AG10803 (cell line): ENCODE measurements at places on chromosomes 6 and 20.

DNA sequence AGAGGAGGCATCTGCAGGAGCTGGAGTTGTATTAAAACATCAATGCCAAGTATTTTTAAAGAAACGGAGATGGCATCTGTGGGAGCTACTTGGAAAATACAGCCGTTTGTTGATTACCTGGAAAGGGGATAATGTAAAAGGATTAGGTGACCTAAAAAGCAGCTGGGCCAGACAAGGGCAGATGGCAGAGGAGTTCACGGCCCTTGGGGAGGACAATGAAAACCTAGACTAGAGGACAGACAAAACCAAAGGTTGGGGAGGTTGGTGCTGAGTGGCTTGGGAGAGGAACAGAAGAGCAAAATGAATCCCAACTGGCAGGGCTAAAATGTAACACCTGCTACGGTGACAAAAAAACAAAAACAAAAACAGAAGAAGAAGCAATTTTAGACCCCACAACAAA is 260.5 kb upstream of the JARID2 start:
- DNase-seq, result no peak

DNA sequence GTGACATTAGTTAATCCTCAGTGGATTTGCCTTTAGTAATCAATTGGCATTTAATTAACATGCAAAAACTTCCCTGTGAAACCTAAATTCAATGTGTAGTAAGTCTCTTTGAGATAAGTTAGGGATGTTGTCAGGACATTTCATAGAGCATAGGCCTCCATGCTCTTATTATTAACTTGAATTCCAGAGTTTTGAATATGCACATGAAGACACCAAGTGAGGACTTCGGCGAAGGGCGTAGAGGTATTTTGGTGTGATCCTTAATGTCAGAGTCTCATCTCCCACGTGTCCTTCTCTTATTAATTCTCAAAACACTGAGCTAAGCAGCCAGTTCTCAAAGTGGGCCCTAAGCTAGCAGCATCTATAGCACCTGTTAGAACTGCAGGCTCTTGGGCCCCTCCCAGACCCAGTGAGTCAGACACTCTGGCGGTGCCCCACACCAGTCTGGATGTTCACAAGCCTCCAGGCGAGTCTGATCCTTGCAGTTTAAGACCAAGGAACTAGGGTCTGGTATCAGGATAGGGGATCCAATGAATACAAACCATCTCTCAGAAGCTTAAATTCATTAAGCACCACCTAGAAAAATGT is 292.1 kb downstream of the QKI start:
- no peak for DNase-seq

GRCh38 chr20:15288106-15288505 is 950.7 kb upstream of the FLRT3 start:
- DNase-seq, result no peak

DNA sequence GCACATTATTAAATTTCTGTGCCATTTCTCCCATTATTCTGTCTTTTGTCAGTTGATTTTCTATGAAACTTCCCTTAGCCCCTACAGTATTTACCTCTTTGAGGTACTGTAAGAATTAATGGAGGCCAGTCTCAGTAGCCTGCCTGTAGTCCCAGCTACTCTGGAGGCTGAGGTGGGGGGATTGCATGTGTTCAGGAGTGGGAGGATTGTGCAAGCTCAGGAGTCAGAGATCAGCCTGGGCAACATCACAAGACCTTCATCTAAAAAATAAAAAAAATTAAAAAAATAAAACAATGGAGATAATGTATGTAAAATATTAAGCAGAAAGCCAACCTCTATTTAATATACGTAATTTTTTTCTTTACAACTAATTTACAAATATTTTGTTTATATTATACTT is 77.8 kb downstream of the OR2B2 start:
- no peak for DNase-seq

DNA sequence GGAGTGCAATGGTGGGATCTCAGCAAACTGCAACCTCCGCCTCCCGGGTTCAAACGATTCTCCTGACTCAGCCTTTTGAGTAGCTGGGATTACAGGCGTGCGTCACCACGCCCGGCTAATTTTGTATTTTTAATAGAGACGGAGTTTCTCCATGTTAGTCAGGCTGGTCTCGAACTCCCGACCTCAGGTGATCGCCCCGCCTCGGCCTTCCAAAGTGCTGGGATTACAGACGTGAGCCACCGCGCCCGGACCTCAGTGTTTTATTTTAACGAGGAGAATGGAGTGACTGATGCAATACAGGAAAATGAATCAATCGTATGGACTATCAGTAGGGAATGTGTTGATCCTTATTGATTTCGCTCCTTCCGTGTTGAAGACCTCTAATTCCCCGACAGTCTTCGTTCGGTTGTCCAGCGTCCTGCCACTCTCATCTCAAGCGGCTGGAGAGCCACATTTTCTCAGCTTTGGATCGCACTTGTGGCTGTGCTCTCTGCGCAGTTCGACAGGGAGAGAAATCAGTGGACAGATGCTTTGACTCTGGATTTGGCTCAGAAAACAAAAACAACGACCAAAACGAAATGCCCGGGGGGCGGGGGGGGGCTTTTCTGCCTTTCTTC is 166.2 kb downstream of the TRIM27 start:
- no peak for DNase-seq
